Femur (tissue), 1 donor: ENCODE measurements at places on chromosomes 3 and 15.

DNA sequence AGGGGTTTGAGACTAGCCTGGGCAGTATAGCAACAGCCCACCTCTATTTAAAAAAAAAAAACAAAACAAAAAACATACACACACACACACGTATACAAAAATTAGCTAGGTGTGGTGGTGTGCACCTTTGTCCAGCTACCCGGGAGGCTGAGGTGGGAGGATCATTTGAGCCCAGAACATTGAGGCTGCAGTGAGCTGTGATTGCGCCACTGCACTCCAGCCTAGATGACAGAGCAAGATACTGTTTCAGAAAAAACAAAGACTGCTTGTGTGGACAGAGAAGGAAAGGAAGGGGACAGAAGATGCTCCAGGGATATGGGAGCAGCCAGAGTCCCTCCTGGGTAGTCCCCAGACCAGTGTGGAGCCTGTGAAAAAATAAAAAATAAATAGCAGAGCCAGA is 12.9 kb downstream of the TYRO3 start:
- DNase-seq = no peak

DNA sequence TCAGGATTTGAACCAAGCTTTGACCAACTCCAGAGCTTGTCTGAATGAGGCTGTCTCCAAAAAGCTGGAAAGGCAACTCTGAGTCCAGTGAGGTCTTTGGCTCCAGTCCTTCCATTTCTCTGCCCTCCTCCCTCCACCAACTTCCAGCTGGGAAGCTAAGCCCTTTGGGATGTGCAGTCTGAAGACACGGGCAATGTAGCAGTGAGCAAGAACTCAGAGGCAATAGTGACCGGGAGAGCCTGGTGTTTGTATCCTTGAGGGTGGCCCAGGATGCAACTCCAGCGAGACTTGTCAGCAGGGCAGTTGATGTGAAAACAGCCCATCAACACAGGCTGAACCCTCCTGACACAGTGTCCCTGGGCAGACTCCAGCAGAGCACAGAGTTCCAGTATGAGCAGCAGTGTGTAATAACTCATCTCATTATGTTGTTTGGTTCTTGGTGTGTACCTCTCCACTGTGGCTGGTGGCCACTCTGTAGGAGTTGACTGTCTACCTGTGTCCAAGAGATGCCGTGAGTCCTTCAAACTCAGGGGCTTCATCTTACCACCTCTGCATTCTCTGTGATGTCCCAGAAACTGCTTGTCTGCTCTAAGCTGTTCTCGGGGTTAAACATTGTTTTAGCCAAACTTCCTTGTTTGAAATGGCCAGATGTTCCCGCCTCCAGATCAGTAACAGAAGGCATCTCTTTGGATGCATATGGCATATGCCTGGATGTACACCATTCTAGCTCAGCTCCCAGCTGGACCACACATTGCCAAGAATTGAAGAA is 6.6 kb downstream of the CDCP1 start:
- no peak for DNase-seq

- DNase-seq = peak; percentile 89
Measured at GRCh38 chr15:66774001-66774814, 72.2 kb downstream of the SMAD6 start.

- no peak for DNase-seq
Measured at GRCh38 chr3:162658003-162658402, 1161.4 kb downstream of the OTOL1 start.

GRCh38 chr15:51100785-51101489 is 6.2 kb upstream of the TNFAIP8L3 start:
- no peak for DNase-seq

DNA sequence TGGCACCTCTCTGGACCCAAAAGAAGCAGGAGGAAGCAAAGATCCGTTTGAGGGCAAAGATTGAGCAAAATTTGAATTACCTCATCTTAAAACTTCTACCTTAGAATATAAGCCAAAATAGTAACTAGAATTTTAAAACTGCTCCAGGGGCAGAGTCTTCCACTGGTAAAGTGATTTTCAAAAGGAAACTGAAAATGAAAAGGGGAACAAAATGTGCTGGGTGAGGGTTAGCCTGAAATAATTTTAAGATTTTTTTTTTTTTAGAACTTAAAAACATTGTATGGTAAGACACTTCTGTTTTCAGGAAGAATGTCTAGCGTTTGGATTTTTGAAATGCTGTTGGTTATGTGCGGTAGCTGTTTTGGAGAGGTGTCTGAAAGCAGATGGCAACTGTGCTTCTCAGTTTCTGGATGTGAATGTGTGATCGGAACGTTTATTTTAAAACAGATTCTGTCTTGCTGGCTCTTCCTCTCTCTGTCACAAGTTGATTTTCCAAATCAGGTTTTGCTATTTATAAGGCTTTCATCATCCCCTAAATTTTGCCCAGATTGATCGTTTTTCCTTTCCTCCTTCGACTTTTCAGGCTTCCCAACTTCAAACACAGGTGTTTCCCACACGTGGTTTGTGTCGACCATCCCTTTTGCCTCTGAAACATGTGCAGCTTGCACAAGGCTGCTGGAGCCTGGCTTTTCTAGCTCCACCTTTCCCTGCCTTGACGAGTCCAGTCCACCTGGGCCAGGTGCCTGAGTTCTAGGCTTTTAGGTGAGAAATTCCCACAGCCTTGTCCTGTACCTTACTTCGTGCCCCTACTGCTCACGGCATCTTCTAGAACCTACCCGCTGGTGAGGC is 3.3 kb downstream of the LRRK1 start:
- peak; percentile 29 for DNase-seq

DNA sequence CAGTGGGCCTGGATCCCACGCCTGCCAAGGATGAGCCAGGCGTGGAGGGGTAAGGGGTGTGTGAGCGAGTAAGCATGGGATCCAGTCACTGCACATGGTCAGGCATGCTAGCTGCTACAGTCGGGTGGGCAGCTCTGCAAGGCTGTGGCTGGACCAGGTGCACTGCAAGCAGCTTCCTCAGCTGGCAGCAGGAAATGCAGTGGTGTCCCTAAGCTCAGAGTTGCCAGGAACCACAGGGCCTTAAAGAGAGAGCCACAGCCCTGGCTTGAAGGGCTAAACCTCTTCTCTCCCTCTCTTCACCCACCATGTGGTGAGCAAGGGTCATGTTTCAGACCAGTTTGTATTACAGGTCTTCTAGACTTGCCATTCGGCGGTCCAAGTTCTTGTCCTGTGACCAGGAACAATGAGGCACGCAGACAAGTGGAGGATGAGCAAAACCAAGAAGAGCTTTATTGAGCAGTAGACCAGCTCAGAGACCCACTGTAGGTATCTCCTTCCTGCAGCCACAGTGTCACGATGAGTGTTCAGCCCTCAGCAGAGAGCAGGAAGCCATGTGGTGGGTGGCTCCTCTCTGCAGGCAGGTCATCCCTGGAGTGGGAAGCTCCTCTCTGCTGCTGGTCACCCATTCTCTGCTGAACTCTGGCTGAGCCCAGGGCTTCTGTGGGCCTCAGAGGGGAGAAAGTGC is 511.9 kb downstream of the PYDC2 start:
- DNase-seq = no peak

GRCh38 chr3:180932819-180933218 is 20.3 kb downstream of the FXR1 start:
- DNase-seq = no peak

DNA sequence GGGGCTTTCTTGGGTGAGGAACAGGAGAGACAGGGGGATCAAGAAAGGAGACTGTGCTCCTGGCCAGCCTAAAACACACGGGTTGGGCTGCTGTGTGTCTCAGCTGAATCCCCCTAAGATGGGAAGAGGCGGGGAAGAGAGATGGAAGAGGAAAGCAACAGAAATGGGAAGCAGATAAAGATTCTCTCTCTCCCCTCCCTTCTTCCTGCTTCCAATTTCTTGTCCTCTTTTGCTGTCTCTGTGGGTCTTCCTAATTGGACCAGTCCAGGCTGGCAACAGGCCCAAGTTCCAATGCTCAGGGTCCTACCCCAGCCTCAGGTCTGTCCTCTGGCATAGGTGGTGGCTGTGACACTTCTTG is 7.1 kb downstream of the ISLR2 start:
- DNase-seq = no peak

- DNase-seq = no peak
Measured at GRCh38 chr15:85099195-85099803, 117.6 kb downstream of the PDE8A start.

DNA sequence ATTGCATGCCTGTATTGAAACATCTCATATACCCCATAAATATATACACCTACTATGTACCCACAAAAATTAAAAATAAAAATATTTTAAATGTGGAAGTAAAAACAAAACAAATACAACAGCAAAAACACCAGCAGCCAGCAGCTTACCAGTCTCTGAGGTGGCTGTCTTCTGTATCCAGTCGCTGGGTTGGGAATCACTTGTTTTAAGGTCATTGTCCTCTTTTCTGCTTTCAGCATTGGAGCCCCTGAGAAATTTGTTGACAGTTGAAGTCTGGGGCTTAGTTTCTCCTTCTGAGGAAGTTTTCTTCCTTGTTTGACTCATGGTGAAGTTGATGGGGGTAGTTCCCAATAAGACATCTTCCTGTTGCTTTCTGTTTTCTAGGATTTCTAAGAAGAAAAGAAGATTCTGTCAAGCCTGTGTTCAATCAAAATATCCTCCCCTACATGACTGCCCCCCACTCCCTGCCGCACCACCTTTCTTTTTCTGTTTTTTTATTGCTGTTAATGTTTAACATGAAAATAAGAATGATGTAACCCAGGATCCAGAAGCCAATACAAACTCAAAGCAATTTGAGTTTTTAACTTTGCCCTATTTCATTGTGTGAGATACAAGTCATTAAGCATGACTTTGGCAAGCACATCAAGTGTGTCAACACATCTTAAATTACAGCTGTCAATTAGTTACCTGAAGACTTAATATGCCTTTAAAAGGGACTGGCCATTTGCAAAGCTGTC is at the start of gene LRRC31:
Gene LRRC31 (minus strand): TSS at position 452 of the 737 bp plus-strand sequence. CDS start 128 bp downstream, at position 324.
- no peak for DNase-seq

GRCh38 chr3:54133196-54133595 is 10.8 kb downstream of the CACNA2D3 start:
- no peak for DNase-seq

DNA sequence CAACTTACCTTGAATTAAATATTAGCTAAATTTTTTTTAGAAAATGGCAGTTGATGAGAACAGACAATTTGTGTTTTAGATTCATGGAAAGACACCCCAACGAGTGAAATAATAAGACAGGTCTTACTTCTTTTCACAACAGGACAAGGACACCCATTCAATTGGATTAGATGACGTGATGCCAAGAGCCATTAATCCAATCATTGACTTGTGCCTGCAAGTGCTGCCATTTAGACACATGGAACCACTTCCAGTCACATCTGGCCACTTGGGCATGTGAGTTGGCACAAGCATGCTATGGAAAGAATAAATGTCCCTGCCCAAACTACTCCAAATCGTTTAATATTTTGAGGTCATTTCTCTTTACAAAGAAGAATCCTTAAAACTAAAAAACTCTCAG is 1308.8 kb downstream of the ROBO2 start:
- DNase-seq = no peak

DNA sequence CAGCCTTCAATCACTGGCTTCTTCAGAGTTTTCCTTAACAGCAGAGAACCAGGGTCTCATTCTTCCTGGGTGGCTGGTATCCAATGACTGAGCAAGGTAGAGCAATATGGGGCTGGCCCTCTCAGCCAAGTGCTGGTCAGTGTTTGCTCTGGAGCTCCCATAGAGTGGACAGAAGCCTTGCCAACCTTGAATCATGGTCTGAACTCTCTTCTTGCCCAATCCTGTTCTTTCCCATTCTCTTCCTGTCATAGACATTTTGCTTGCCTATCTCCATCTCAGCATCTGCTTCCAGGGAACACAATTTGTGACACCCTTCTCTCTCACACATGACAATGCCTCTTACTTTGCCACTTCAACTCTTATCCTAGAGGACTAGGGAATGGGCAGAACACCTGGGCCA is 245.6 kb upstream of the PEX5L start:
- DNase-seq = no peak

DNA sequence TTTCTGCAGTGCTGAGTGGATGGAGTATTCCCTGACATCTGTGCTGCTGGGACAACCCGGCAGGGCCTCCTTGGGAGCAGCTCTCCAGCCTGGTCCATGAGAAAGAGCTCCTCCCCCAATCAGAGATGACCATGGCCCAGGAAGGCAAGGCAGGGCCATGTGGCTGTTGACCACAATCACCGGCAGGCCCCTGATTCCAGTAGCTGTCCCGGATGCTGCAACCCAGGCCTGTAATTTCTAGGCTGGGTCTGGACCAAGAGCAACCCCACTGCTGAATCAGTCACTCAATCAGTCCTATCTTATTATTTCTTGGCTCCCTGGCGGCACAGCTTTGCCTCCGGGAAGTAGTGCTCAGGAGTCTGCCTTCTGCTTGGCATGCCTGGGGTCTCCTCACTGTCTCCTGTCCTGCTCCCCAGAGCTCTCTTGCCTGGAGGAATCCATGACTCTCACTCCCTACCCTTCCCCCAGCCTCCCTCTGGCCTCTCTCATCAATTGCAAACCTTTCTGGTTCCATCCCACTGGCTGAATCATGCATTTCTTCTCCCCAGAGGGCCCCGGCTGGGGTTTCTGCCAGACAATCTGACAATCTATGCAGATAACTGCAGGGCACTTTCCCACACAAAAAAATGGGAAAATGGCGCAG is 32.6 kb upstream of the ITGA11 start:
- peak; percentile 57 for DNase-seq

DNA sequence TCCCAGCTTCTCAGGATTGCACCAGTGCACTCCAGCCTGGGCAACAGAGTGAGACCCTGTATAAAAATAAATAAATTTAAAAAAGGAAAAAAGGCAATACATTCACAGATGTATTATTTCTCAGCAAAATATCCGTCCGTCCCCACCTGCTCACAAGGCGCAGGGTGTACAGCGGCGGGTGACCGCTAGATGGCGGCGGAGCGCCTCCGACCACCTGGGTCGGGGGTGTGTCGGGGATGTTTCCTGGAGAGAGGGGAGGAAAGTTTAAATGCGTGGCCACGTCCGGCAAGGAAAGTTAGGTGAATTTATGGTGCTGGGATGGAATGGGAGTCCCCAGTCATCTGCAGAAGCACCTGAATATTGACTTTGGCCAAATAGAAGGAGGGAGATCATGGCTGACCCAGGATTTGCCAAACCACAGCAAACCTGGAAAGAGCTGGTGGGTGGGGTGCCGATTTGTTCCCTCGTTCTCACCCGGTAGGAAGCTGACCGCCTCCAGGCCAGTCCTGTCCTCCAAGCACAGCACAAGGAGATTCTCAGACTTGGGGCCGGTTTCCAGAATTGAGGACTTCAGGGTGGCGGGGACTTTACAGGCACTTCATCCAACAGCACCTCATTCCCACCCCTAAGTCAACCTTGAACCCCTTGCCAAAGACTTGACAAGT is 88.3 kb downstream of the TMEM266 start:
- DNase-seq = peak; percentile 77

DNA sequence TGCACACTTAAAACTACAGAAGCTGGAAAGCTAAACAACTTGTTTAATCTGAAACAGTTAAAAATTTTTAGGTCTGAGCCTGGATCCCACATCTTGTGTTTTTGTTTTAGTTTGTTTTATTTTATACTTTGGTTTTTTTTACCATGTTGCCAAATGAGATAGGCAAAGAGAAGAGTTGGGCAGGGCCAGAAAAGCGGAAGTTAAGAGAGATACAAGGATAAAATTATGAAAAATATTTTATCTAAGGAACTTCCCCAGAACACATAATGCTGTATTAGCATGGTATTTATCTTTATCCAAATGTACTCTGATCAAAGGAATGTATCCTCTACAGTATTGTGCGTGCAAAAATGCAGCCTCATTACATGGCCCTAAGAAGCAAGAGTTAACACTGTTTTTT is 50.7 kb downstream of the PROS1 start:
- DNase-seq = no peak
